Hypothalamus (tissue), 51 donors: ENCODE measurements at places on chromosomes 7 and 10.

DNA sequence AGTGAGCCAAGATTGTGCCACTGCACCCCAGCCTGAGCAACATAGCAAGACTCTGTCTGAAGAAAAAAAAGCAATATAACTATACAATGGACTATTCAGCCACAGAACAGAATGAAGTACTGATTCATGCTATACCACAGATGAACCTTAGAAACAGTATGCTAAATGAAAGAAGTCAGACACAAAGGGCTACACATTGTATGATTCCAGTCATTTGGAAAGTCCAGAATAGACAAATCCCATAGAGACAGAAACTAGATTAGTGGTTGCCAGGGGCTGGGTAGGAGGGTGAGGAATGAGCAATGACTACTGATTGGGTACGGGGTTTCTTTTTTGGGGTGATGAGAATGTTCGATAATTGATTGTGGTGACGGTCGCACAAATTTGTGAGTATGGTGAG, 9.6 kb upstream of the CFAP70 start:
- no peak for DNase-seq

DNA sequence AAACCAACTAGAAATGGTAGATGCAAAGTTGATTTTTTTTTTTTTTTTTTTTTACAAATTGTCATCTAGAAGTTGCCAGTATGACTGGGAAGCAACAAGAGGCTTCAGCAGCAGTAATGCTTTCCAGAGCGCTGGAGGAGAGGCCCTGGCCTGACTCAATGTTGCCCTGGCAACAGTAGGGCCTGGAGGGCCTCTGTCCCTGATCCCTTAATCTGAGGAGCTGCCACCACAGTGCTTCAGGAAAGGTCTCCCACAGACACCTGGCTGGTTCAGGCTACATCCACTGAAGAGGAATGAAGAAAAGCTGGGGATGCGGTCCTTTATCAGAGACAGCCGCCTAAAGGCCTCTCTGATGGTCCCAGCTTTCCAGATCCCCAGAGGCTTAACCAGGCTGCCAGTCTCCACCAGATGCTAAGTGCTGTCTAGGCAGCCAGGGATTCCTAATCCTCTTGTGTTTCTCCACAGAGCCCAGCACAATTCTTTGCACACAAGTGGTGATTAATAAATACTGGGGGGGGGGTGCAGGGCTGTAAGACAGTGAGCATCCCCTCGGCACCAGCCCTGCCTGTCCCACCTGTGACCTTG, 33.7 kb downstream of the ZNF777 start:
- no peak for DNase-seq

DNA sequence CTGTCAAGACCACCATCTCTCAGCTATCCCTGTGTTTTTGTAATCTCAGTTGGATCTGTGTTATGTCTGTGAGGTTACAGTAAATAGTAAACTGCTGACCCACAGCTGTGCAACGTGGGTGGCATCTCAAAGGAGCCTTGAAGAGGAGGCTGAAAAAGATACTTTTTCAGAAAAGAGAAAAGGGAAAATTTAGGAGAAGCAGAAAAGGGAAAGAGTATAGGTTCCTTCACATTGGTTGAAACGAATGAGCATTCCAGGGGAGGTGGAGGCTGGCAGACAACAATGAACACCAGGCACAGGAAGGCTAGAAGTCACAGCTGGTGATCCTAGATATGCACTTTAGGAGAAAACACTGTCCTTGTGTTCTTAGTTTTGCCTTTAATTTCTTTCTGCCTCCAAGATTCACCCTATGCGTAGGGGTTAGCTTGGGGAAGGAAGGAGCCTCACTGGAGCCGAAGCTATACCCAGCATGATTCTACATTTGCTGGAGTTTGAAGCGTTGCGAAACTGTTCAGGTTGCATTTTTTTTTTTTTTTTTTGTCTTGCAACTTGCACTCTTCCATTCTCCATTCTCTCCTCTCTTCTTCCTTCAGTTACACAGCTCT, 18.3 kb downstream of the CPED1 start:
- no peak for DNase-seq

GRCh38 chr10:29297678-29298077, 8.8 kb downstream of the LYZL1 start:
- DNase-seq, result no peak

DNA sequence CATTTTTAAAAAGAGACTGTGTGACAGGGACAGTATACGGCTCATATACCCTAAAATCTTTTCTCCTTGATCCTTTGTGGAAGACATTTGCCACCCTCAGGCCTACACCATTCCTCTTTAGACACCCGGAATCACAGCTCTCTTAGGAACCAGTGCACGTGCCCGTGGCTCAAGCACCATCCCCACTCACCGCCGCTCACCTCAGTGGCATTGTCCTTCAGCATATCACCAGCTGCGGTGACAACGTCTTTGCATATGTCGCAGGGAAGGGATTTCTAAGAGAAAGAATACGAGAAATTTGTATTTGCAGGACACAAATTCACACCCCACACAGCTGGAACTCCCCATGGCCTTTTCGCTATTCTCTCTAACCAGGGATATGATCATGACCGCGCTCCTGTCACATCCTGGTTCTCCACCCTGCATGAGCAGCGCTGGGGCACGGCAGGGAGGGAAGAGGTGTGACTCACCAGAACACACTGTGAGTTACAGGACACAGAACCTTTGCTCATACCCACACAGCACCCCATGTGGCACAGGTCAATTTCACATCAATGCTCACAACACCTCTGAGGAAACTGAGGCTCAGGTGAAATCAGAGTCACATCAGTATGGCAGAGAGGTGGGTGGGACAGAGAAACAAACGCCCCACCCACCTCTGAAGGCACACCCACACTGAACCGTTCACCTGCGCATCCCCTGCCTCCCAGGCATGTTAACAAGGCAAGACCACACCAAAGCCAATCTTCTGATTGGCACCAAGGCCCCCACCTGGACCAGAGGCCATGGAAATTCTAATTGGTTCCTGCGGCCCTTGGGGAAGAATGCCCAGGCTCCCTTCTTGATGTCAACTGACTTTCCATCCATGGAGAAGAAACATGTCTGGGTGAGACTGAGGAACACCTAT, 19.2 kb downstream of the PSAP start:
- no peak for DNase-seq

DNA sequence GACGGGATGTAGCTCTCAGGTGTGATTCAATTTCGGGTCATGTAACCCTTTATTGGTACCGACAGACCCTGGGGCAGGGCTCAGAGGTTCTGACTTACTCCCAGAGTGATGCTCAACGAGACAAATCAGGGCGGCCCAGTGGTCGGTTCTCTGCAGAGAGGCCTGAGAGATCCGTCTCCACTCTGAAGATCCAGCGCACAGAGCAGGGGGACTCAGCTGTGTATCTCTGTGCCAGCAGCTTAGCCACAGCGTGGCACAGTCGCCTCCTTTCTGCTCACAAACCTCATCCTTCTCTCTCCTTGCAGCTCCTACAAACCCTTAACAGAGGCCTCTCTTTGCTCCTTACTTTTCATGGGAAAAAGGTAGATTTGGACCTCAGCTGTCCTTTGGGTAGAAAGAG, 197.5 kb upstream of the PRSS58 start:
- no peak for DNase-seq

DNA sequence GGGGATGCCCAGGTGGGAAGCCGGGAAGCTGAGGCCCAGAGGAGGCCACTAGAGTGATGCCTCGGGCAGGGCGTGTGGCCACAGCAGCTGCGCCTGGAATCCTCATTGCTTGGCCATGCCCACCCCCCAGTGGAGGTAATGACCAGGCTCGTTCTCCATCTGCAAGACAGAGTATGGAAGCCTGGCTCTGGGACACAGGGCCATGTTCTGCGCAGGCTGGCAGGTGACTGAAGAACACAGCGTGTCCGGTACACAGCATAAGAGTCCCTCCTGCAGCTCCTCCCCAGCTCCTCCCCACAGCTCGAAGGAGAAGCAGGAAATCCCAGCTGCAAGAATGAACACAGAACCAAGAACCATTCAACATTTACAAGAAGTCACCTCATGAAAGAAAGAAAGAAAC, 64.8 kb downstream of the SMURF1 start:
- DNase-seq, result no peak

- DNase-seq, result no peak
Measured at GRCh38 chr7:143280566-143280965, 4.2 kb upstream of the TMEM139 start.
